ENCODE measurements at places on chromosomes 6 and 20.

DNA sequence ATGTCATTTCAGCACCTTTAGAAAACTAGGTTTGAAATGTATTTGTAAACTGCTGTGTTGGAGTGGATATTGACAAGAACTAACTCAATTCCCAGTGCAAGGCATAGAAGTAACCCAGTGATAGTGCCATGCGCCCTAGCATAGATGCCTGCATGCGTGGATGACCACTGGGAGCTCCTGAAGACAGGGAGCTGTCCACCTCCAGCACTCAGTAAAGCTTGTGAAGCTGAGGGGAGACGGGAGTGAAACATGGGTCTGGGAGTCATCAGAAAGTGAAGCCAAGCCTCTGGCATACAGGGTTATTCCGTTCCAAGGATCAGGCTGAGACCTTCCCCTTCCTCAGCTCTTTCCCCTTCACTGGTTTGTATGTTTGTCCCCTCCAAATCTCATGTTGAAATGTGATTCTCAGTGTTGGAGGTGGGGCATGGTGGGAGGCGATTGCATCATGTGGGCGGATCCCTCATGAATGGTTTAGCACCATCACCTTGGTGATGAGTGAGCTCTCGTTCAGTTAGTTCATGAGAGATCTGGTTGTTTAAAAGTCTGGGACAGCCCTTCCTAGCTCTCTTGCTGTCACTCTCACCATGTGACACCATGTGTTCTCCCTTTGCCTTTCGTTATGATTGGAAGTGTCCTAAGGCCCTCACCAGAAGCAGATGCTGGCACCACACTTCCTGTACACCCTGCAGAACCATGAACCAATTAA lies 146.5 kb upstream of the FERMT1 start:
- no peak for DNase-seq

- DNase-seq = no peak
Measured at GRCh38 chr6:44171899-44172546, 13.4 kb downstream of the CAPN11 start.

- no peak for DNase-seq
Measured at GRCh38 chr6:136201732-136202131, 48.4 kb downstream of the MTFR2 start.

- no peak for DNase-seq
Measured at GRCh38 chr6:158789115-158789917, 29.9 kb downstream of the EZR start.

- no peak for DNase-seq
Measured at GRCh38 chr20:2761885-2762284, 38.5 kb downstream of the CPXM1 start.

- DNase-seq = no peak
Measured at GRCh38 chr20:41478026-41478425, 111.4 kb upstream of the EMILIN3 start.

GRCh38 chr6:117329926-117330325 lies 64.6 kb downstream of the VGLL2 start:
- DNase-seq = no peak

Measured in activated T-cell treated with anti-CD3 and anti-CD28 coated beads, Interleukin-2, amount 50 U/mL, for 72 hours (primary cell).